ENCODE measurements at places on chromosomes 11 and 22.

GRCh38 chr11:16001044-16001568, 355.2 kb downstream of the SOX6 start:
- no peak for DNase-seq

GRCh38 chr11:59556917-59557348, 45.6 kb downstream of the OR4D9 start:
- DNase-seq = no peak

GRCh38 chr11:44928144-44928543, 22.5 kb downstream of the TP53I11 start:
- no peak for DNase-seq

GRCh38 chr11:121901886-121902285, 214.1 kb downstream of the BLID start:
- no peak for DNase-seq

- DNase-seq = no peak
Observed at GRCh38 chr11:86043765-86044503, 24.9 kb downstream of the PICALM start.

- no peak for DNase-seq
Observed at GRCh38 chr11:36394056-36394455, 98.0 kb downstream of the PRR5L start.

DNA sequence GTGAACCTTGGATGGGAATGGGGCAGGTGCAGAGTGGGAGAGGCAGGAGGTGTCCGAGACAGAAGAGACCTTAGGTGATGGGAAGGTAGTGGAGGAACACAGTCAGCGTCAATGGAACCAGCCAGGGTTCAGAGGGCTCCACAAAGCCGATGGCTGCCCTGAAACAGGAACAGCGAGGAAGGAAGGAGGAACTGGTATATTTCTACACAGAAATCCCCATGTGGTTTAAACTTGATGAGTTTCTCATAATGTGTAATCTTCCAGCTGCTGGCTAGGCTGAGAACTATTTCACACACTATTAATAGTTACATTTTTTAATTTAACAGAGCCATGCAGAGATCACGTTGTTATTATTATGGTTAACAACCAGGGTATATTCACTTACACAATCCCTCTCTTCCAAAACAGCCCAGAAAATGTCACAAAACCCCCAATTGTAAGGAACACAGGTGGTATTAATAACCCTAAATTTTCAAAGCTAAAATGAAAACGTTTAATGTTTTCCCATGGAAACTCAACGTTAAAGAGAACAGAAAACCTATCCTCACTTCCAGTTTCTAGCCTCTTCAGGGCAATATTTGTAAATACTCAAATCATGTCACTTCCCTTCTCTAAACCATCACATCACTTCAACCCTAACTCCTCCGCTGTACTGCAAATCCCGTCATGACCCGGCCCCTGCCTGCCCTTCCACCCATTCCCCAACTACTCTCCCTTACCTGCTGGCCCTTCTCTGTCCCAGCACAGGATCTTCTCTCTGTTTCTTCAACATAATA, 74.5 kb upstream of the ARFGAP3 start:
- DNase-seq = no peak

- no peak for DNase-seq
Observed at GRCh38 chr11:86208572-86208971, 36.0 kb upstream of the EED start.

GRCh38 chr11:32421992-32422391, 13.3 kb downstream of the WT1 start:
- no peak for DNase-seq

DNA sequence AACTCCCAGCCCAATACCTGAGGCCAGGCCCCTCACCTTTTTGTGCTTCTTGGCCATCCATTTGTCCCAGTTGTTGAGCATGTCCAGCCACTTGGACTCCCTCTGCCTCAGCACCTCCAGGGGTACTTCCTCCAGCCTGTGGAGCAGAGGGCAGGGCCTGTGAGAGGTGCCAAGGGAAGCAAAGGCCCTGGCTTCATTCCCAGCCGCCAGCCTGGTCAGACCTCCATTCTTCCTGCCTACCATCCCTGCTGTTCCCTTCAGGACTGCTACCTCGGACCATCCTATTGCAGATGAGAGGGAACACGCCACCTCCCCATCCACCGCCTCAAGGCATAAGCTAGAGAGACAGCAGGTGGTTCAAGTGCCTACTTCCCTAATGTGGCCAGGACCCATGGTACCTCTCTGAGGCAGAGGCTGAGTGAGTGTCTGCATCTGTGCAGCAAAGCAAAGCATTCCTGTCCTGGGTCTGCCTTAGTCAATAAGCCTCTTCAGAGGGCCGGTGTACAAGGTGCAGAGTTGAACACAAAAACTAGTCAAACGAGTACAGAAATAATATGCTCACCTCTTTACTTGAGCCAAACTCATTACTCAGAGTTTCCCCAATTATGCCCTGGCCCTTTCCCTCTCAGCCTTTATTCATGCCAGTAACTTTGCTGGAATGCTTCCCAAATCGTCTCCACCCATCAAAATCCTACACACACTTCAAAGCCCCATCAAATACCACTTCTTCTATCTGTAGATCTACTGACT, 15.4 kb upstream of the CASTOR1 start:
- DNase-seq = peak; percentile 20

DNA sequence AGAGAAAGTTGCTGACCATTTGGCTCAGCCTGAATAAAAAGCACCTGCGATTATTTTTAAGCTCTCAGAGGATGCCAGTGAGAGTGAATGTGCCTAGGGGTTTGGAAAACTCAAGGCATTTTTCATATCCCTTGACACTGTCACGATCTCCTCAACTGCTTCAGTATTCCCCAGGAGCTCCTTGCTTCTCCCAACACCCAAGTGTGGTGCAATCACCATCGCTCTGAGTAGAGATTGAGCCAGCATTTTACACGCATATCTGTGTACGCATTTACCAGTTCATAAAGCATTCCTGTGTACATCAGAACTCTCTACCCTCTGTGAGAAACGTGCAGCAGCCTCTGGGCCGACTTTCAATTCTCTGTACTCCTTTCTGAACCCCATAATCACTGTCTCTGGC, 1.3 kb downstream of the SRRD start:
- no peak for DNase-seq

DNA sequence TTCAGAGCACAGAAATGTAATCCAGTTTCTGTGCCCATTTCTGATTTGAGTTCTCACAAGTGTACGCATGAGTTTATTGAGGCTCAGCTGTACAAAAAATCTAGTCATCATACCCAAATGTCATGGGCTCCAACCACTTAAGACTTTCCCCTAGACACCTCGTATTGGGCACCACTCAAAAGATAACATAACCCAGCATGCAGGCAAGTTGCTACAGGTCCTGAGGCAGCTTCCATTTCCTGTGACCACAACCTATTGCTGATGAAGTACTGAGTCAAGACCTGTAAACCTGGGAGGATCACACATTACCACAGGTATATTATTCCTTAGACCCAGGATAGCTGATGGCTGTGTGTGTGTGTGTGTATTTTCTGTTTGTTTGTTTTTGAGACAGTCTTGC, 95.2 kb downstream of the MRTFA start:
- no peak for DNase-seq

DNA sequence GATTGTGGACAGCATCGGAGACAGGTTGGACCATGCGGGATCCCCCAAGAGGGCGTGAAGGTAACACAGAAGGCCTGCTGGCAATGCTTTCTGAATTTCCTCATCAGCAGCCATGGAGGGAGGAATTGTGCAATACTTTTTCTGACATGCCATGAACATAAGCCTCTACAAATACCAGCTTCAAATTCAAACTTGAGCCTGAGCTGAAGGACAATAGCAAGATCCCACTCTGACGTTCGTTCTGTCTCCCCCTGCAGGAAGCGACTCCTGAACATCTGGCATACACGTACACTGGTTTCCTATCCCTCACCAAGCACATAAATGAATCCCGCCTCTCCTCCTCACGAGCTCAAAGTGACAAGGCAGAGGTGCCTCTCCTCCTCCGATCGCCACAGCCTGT, 312.2 kb downstream of the BRD1 start:
- no peak for DNase-seq

- no peak for DNase-seq
Observed at GRCh38 chr22:16954060-16954403, 54.0 kb downstream of the GAB4 start.

GRCh38 chr22:48371391-48371790, 1456.3 kb downstream of the BRD1 start:
- DNase-seq = no peak

DNA sequence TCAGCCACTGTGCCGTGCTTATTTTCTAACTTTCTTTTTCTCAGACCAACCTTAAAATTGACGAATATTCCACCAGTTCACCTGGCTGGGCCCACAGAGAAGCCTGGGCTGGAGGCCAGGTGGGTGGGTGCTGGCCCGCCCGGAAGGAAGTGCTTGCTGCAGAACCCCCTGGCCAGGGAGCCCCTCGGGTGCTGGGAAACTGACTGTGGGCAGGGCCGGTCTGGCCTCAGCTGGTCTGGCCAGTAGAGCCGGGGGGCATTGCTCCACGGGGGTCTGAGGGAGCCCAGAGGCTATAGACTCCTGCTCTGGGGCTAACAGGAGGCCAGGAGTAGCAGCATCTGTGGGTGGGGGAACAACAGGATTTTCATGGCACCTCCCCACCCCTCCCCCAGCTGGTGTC, 6.8 kb upstream of the CHID1 start:
- no peak for DNase-seq

- no peak for DNase-seq
Observed at GRCh38 chr11:119759324-119759723, 30.3 kb upstream of the NECTIN1 start.

GRCh38 chr11:27912916-27913315, 195.0 kb downstream of the KIF18A start:
- no peak for DNase-seq

DNA sequence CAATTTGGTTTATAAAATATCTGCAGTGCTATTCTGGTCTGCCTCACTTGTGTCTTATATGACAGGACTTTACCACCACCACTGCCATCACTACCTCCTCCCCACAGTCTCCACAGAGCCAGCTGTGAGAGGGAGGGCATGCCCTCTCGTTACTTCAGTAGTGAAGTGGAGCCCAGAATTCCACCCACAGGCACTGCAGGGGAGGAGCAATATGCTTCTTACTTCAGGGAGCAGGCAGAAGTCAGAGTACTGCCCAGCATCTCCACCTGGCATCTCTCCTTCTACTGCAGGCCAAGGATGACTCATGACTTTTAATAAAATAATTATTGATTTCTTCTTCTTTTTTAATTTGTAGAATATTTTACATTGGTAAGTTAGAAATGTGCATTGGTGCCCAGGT, 255.5 kb downstream of the DYNC2H1 start:
- DNase-seq = no peak

DNA sequence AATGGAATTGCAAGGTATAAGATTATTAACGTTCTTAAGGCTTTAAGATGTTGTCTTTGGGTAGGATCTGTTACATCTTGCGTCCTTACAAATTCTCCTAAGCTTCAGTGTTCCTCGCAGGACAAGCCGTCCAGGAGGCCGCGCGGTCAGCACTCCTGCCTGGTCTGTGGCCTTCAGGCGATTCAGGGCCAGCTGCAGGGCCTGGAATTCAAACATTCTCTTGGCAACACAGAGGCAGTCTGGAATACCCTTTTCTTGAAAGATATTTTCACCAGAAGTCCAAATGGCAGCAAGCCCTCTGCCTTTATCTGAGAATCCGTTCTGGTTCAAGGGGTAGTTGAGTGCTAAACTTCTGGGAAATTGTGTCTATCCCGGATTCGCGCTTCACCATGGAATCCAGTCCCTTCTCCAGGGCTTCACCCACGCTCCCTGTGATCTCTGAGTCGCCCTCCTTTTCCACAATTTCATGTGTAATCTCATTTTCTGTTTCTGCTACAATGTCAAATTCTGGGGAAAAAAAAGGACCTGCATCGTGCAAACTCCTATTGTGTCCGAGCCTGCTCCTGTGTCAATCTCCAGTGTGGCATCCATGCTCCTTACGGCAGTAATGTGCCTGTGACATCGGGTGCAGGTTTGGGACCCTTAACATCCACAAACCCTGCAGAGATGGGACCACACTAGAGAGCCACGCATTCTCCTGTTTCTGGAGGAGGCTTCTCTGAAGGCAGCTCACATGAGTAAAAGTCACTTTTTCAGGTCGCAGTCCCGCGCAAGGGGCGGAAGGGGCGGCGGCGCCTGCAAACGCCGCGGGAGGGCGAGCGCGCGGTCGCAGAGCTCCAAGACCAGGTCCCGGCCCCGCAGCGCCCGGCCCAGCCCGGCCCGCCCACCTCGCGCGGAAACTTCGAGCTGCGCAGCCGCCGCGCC, 25.4 kb upstream of the SORL1 start:
- DNase-seq = no peak

DNA sequence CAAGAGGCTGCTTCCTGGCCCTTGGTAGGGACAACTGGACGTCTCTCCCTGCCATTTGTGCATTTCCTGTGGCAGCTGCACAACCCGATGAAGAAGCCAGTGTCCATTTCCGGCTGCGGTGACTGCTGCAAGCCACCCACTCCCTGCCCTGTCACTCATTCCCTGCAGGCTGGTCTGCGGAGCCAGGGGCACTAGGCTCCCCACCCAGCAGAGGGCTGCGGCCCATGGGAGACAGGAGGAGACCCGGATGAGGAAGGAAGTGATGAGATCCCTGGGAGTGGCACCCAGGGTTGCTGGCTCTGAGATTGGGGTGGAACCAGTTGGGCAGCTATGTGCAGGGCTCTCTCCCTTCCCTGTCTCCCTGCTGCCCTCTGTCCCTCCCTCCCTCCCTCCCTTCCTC, 10.0 kb upstream of the MYRF start:
- no peak for DNase-seq

DNA sequence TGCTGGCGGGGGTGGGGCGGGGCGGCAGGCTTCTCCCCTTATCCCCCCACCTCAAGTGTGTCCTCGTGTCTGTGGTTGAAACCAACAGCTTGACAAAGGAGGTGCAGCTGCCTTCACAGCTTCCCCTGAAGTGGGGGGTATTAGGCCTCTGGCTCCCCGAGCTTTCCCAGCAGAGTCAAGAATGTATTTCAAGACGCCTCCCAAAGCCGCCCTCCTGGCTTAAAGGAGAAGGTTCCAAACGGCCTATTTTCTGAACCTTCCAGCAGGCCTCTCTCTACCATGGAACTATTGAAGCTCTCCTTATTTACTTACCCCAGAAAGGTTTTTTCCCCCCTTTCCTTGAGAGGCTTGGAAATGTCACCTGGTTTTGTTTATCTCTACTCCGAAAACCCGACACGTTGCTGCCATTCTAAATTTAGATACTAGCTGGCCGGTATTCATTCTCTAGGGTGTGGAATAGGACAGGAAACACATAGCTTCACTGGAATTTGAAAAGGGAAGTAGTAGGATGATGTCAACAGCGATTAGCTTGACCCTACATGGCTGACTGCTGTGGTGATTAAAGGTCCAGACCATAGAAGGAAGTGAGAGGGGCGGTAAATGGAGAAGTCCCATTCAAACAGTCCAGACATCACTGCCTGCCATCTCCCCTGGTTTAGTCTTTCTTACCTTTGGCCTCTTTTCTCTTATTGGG, 671 bp upstream of the PICALM start:
- peak; percentile 51 for DNase-seq

- no peak for DNase-seq
Observed at GRCh38 chr11:9095421-9095820, 4.0 kb upstream of the SCUBE2 start.

GRCh38 chr22:42889304-42889703, 32.2 kb upstream of the ARFGAP3 start:
- peak; percentile 24 for DNase-seq

GRCh38 chr11:130480186-130480585, 31.7 kb downstream of the ADAMTS15 start:
- DNase-seq = no peak
